ENCODE measurements at places on chromosomes 6 and 20.

- no peak for DNase-seq
Measured at GRCh38 chr6:5231289-5231688, 29.5 kb downstream of the LYRM4 start.

DNA sequence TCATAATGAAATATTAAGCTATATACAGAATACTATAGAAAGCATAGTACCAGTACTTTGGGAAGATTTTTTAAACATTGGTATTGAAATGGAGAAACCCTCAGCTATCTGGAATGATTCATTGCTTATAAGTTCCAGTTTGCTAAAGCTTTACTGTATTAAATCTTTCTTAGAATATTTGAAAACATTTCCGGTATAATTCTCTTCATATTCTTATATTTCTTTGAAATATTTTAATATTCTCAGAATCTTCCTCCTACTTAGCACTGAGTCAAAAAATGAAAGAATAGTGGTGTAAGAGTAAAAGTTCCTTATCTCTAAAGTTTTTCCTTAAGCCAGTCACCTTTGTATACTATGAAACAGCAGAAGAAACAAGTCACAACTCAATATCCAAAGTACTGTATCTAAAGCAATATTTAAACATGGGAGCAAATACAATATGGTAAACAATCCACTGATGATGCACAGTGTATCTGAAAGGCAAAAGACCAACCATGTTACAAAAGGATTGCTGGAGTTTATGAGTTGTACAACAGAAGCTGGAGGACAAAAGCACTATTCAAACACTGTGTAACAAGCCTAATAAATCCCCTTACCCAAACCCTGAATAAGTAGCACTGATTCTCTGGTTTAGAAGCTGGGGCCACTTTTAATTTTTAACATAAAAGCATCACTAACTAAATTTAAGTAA, 102.1 kb downstream of the PRDM1 start:
- no peak for DNase-seq

GRCh38 chr20:13183005-13183404, 38.1 kb upstream of the ISM1 start:
- no peak for DNase-seq

- no peak for DNase-seq
Measured at GRCh38 chr6:164200071-164200470, 785.6 kb downstream of the QKI start.

GRCh38 chr6:11672256-11672655, 106.3 kb downstream of the ADTRP start:
- DNase-seq, result no peak

DNA sequence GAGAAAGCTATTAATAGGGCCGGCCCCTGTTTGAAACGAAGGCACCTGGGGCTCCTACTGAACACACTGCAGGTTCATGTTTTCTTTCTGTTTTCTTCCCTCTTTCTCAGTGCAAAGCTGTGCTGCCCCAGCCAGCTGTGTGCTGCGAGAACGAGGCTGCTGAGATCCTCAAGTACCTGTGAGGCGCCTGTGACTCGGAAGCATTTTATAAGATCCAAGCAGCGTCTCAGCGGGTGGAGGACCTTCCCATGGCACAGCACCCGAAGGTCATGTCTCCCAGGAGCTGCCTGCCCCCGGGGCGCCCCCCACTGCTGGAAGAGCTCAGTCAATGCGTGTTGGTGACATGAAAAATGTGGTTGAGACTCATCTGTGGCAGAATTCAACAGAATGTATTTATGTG, 66.3 kb downstream of the SMOC2 start:
- DNase-seq, result no peak

DNA sequence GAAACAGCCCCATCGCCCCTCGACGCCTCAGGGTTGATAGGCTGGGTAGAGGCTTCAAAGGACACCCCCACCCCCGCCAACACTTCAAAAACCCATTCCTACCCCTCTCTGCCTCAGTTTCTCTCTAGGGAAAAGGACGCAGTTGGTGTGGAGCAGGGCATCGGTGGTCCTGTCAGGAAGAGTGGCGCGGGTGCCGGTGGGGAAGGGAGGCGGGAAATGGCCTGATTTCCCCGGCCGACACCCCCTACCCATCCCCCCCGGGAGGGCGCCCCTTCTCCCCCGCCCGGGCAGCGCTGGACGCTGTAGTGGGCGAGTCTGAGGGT, 367 bp downstream of the NRSN2 start:
- no peak for DNase-seq

DNA sequence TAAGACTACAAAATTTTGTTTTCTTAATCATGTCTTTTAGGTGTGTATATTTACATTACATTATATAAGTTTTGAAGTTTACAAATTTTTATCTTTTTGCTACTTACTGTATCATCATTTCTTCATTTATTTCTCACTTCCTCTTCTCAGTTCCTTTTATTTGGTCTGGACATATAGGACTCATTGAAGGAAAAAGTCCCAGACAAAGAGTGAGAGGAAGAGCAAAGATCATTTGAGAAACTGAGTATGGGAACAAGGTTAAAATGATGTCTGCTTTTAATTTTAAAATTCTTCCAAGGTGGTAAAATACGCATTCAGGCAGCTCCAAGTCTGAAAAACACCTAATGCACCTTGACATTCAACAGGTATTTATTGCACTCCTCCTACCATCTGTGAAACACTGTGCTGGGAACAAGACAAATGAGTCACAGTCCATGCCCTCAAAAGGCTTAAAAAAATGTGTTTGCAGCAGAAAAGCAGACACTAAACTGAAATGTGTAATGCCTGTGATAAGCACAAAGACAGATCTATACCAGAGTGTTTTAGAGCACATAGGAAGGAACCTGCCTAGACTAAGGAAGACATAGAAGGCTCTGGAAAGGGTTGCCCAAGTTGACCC, 63.2 kb downstream of the PKIB start:
- no peak for DNase-seq

DNA sequence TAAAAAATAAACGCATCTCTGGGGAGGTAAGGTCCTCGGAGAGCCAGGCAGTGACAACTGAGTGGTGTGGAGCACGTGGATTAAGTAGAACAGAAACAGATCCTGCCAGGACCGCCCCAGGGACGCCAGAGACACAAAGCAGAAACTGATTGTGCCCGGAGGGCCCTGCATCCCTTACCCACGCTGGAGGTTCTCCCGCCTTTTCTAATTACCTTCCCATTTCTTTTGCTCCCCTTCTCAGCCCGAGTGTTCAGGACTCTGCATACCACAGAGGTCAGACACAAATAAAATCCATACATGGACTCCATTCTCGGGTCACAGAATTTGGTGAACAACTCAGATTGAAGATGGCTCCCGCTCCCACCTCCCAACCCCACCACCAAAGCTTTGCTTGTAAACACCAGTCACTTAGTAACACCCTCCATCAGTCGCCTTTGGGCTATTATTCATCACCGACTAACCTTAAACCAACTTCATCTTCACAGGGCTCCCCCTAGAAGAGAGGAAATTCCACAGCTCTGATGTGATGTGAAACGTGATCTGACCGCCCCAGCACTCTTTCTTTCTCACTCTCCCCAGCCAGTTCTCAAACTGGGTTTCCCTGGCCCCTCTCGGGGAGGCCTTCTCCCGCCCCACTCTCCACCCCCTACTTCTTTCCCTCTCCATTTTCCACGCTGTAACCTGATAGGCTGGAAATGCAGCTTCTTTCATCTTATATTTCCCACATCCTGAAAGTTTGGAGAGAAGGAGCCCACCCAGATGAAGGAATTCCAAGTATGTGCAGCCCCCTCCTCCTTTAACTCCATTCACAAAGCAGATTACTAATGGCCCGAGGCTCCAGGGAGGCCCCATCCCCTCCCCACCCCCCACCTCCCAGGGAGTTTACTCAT, 32.5 kb upstream of the PIM1 start:
- peak; percentile 74 for DNase-seq

DNA sequence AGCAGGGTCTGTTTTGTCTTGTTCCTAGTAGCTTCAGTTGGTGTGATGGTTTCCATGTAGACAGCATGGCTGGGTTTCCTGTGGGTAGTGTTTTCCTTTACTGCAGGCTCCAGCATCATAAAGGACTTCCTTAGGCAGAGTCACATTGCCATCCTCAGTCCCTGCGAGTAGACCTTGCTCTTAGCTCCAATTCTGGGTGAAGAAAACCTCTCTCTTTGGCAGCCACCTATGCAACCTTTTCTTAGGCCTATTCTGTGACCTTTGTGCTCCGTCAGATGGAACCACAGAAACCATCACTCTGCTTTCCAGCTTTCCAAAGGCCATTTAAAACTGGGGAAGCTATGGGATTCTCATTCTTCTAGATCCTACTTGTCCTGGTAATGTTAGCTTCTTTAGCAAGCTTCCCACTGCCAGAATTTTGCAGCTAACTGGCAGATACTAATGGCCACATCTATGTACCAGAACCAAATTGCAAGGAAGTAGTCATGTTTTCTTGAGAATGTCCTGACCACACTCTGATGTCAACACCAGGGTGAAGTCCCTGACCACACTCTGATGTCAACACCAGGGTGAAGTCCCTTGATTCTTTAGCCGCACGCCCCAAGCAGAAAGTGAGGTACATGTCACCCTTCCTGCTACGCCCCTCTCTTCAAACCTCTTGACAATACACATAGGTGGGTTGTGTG, 646.6 kb upstream of the HS3ST5 start:
- DNase-seq, result no peak

DNA sequence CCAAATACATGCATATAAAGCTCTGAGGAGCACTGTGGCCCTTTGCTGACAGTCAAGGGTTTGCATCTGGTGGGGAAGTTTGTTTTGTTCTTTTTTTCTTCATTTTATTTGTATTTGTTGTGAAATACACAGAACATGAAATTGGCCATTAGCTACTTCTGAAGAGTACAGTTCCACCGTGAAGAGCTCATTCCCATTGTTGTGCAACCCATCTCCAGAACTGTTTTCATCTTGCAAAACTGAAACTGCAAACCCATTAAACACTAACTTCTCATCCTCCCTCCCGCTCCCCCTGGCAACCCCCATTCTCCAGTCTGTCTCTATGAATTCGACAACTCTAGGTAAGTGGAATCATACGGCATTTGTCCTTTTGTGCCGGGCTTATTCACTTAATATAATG, 231.3 kb downstream of the TFAP2C start:
- no peak for DNase-seq

- DNase-seq, result no peak
Measured at GRCh38 chr20:62499758-62500236, 24.0 kb upstream of the GATA5 start.

Measured in CD4-positive, alpha-beta T cell treated with Interleukin-15 for 4 hours (primary cell).